Stimulated activated CD8-positive, alpha-beta memory T cell treated with anti-CD3 and anti-CD28 coated beads, Interleukin-15, amount 100 ng/mL, for 1 hour (primary cell): ENCODE measurements at places on chromosomes 6 and 20.

GRCh38 chr6:151001387-151002056 is 136.0 kb downstream of the MTHFD1L start:
- no peak for DNase-seq

DNA sequence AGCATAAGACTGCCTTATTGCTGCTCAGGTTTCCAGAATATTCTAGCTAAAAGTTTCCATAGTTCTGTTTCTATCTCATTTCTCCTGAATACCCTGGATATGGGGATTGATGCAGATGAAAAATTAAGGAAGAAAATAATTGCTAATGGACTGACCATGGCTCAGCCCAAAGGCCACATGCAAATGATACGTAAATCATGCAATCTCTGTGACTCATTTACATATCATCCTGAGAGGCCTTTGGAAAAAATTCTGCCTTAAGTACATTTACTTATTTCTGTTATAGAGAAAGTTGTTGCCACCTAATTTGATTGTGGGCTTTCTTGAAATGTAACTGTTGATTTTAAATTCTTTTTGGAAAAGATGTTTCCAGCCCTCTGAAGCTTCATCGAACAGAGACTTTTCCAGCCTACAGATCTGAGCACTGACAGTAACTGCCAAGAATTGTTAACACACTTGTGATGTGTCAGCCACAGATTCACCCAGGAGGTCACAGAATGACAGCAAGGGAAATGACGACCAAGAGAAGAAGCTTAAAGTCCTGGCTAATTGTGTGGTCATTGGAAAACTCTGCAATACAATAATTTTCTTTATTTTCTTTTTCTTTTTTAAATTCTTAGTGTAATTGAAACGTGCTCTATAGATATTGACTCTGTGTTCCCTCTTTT is 174.8 kb downstream of the DOK5 start:
- DNase-seq = no peak

- no peak for DNase-seq
Observed at GRCh38 chr20:58593880-58594638, 57.0 kb upstream of the STX16 start.

- DNase-seq = no peak
Observed at GRCh38 chr6:35080016-35080680, 61.0 kb downstream of the TCP11 start.
